ENCODE measurements at places on chromosomes 12 and 14.

DNA sequence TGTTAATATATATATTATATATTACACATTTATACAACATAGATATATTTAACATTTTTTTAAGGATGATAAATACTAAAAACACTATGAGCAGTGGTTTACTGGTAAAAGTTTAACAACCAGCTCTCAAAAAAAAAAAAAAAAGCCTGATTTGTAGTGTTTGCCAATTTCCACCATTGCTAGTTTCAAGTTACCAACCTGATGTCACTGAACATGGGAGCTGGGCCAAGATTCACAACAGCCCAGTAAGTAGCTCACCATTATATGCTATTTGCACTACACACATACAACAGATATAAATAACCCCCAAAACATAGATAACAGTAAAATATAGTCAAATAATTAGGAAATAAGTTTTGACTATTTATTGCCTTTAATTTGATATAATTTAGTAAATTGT lies 28.9 kb upstream of the TMX1 start:
- DNase-seq = no peak

- no peak for DNase-seq
Measured at GRCh38 chr12:57641699-57642442, 8.9 kb upstream of the B4GALNT1 start.

DNA sequence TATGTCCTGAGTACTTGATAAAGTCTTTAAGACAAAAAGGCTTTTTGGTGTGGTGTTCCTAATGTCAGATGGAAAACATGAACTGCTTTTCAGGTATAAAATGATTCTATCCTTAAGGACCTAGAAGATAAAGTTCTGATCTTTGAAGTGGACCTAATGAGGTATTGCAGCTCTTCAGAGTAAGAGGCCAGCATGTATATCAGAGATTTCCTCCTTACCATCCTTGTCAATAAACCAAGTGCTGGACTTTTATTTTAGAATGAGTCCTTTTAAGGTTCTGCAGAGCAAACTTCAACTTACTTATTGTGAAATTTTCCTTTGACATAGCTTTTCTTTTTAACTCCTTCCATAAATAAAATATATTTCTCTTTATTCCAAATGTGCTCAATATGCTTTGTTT lies 50.1 kb downstream of the UNC79 start:
- no peak for DNase-seq

DNA sequence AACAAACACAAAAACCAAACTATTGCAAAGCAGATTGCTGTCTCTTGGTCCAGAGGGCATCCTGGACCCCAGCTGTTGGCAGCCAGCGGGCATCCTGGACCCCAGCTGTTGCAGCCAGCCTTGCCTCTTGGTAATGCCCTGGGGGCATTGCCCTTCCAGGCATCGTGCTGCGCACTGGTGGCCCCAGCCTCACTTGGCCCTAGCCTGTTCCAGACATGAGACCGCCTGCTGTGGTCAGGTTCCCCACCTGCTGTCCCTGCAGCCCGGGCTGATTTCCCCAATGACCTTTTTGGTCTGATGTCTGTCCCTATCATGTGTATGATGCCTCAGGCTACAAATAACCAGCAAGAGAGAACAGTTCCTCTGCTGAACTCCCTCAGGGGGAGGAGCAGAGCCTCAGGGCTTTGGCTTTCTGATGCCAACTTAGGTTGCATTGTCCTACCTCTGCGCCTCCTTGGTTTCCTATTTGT lies 20.8 kb downstream of the MLXIP start:
- no peak for DNase-seq

- DNase-seq = no peak
Measured at GRCh38 chr12:114287821-114288525, 118.0 kb downstream of the TBX5 start.

DNA sequence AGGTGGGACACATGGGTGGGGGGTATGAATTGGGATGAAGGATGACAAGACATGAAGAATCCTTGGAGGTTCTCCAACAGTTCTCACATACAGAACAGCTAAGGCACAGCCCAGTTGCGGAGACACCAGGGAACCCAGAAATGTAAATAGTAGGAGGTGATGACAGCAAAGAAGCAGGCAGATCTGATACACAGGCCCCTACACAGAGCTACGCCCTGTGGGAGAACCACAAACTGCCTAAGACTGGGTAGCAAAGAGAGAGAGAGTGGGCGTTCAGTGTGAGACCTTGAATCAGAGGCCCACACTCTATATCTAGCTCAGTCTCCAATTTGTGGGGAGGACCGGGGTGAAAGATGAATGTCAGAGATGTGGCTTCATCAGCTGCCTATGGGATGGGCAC lies 9.5 kb upstream of the NUMB start:
- DNase-seq = no peak

GRCh38 chr14:54692284-54692772 lies 125.4 kb downstream of the SAMD4A start:
- no peak for DNase-seq

DNA sequence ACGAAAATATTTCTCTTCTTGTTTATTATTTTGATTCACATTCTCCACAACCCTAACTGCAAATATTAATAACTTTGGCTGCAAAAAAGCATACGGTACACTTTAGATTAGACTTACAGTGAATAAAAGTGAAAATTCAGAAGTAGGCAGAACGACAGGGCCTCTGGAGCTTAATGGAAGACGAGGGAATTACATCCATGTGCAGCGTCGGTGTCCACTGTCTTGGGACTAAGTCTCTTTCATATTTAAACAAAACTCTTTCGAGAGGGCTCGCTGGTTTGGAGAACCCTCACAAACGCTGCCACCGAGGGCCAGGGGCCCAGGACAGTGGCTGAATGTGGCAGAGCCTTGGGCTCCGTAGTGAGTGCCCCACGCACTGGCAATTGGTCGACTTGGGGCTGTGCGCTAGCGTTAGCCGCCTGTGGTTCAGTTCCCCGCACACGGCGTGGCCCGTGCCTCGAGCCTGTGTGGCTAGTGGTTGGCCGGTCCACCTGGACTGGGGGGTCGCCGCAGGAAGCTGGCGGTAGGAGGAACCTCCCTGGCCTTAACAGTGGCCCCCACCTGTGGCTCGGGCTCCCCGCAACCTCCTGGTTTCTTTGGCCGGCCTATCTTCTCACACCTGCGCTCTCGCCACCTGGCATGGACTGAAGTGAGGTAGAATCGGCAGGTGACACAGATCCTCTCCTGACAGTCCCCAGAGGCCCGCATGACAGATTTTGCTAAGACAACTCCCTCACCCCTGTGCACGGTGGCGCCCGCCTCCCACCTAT lies 739 bp upstream of the PAX9 start:
- no peak for DNase-seq

GRCh38 chr12:78181544-78182162 lies 351.0 kb downstream of the NAV3 start:
- DNase-seq = no peak

DNA sequence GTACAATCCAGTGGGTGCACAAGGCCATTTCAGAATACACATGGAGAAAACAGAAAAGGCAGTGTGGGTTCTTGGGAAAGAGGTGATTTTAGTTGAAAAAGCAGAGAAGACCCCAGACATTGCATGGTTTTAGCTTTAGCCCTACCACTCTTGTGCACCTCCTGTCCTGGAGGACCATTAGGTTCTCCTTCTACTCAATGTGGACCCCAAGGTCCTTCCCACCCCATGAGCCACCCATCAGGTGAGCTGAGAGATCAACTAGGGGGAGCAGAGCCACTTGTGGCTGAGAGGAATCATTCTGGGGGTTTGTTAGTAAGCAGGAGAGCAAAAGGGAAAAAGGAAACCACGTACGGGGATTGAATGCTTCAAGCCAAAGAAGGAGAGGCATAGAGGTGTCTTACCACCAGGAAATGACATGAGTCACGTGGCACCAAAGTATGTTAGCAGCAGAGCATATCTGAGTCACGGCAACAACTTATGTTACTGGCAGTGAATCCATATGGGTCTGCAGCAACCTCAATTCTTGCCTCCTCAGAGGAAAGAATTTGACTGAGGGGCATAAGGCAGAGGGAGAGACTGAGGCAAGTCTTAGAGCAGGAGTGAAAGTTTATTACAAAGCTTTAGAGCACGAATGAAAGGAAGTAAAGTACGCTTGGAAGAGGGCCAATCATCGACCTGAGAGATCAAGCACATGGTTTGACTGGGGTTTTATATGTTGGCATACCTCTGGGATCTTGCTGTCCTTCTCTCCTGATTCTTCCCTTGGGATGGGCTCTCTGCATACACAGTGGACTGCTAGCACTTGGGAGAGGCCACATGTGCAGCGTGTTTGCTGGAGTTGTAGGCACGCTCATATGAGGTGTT lies 73.9 kb downstream of the HSD17B6 start:
- no peak for DNase-seq

DNA sequence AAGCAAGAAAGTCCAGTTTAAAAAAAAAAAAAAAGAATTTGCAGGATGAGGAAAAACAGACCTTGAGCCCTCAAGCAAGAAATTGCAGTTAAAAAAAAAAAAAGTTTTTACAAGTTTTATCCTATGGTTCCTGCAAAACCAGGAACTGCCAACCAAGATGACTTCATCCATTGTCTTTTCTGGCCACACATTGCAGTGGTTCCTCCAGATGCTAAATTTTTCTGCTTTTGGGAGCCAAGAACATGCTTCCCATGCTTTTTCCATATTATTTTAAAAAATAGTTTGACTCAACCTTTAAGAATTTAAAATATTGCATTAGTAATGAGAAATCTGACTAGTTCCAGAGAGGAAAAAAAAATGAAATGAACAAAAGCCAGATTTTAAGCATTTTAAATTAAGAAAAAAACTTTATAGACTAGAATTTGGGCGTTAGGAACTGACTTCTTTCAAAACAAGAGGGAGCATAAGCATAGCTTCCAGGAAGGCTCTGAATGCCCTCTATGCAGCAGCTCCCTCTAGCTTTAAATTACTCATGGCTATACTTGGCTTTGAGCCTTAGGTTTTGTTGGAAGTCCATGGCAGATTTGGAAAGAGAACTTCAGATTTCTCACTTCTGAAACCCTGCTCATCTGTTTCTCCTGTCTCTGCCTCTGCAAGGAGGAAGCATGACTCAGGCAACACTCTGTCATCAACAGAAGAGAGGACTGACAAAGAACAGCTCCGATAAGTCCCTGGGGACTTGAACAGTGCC lies 124.5 kb downstream of the GPR65 start:
- DNase-seq = no peak

DNA sequence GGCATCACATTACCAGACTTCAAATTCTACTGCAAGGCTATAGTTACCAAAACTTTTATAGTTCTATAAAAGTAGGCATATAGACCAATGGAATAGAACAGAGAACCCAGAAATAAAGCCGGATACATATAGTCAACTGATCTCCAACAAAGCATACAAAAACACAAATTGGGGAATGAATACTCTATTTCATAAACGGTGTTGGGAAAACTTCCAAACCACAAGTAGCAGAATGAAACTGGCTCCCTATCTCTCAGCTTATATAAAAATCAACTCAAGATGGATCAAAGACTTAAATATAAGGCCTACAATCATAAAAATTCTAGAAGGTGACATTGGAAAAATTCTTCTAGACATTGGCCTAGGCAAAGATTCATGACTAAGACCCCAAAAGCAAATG lies 187.9 kb upstream of the PLXNC1 start:
- no peak for DNase-seq

DNA sequence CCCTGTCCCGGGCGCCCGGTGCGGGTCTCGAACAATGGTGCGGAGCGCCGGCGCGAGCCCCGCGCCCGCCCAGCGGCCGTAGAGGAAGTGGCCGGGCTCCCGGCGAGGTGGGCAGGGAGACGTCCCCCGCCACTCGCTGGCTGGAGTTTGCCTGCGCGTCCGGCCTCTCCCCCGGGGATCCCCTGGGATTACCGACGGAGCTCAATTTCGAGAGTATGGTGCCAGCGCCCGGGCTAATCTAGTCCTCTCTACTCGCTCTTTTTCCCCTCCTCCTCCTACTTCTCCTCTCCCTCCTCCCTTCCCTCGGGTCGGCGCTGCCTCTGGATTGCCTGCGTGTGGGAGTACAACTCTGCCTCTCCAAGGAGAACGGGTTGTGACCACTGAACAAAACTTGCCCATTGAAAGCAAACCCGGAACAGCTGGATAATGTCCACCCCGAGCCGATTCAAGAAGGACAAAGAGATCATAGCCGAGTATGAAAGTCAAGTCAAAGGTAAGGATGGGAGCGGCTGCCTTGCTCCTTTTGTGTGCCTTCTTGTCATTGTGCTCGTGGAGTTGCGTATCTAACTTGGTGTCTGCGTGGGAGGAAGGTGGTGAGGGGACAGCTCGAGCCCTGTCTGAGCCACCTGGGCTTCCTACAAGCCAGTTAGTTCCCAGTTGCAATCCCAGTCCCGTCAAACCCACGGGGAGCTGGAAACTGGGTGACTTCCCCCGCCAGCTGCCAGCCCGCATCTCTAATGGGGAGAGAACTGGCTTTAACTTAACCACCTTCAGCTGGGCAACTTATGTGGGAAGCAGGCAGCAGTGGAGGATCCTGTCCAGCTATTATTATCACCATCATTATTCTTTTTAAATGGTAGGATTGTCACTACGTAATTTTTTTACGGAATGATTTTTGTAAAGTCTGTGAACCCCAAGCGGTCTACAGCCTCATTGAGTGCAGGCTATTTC lies at the start of gene SRGAP1:
Gene SRGAP1 (plus strand): TSS at position 310 of the 951 bp plus-strand sequence. CDS start 117 bp downstream, at position 427.
- no peak for DNase-seq

- DNase-seq = no peak
Measured at GRCh38 chr14:55254581-55254980, 16.6 kb upstream of the FBXO34 start.

DNA sequence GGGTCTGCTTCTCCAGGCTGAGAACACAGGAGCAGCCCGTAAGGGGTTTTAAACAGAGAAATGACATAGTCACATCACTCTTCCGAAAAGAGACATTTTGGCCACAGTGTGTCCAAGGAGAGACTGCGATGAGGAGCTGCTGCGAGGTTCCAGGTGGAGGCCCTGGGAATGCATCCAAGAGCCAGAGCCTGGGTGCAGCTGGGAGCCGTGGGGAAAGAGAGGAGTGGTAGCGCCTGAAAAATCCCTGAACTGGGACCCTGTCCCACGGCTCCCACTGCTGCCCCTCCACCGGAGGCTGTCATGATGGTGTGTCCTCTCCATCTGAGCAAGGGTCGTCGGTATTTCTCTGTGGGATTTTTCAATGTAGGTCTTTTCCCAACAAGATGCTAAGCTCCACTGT lies 146.9 kb downstream of the BCL11B start:
- DNase-seq = no peak

DNA sequence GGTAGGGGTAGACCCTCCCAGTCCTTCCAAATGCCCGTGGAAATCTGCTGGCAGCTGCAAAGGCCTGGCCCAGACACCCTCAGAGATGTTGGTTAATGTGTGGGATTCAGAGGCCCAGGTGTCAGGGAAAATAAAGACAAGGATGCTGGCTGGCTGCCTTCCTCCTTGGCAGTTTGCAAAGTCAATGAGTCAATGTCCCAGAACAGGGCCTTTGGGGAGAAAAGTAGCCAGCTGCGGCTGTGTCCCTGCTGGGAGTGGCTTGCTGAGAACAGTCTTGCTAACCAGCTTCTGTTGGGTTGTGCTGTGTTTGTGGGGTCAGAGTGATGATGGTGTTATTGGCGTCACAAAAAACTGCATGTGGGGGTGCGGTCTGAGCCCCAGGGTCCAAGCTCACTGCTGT lies 29.2 kb downstream of the GLRX5 start:
- DNase-seq = no peak

- no peak for DNase-seq
Measured at GRCh38 chr12:46818642-46819041, 7.2 kb downstream of the SLC38A4 start.
